DND-41 (cell line): ENCODE measurements at places on chromosomes 5 and 9.

- no peak for DNase-seq
These were observed 48.3 kb upstream of the SMARCA2 start for GRCh38 chr9:1966725-1967366.

DNA sequence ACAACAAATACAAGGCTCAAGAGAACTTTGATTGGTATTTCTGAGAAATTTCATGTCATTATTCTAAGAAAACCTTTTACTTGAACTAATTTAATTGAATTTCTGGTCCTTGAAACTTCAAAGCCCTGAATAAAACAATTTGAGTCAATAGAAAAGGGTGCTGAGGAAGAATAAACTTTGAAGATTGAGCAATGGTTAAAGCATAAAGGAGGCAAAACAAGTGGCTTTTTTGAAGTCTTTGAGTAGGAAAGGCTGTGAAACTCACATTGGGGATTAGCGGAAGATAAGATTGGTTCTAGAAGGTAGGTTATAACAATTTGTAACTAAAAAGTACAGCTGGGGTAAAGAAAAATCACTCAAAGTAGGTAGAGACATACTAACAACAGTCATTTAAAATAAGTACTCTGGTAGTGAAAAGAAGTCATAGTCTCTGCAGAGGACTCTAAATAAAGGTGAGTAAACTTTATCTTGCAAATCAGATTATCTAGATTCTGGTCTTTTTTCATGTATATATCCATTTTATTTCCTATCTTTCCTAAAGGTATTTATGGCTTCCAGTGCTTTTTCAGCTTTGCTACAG is 6.4 kb upstream of the PLPP1 start:
- no peak for DNase-seq

DNA sequence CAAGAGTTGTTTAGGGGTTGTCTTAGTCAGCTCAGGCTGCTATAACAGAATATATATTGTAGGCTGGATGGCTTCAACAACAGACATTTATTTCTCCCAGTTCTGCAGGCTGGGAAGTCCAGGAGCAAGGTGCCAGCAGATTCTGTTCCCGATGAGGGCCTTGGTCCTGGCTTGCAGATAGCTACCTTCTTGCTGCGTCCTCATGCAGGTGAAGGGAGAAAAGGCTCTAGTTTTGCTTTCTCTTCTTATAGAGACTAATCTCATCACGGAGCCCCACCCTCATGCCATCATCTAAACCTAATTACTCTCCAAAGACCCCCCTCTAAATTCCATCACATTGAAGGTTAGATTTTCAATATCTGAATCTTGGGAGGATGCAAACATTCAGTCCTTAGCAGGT is 246.0 kb upstream of the ANKRD55 start:
- no peak for DNase-seq

GRCh38 chr5:586751-587285 is 25.3 kb upstream of the CEP72 start:
- DNase-seq: no peak

DNA sequence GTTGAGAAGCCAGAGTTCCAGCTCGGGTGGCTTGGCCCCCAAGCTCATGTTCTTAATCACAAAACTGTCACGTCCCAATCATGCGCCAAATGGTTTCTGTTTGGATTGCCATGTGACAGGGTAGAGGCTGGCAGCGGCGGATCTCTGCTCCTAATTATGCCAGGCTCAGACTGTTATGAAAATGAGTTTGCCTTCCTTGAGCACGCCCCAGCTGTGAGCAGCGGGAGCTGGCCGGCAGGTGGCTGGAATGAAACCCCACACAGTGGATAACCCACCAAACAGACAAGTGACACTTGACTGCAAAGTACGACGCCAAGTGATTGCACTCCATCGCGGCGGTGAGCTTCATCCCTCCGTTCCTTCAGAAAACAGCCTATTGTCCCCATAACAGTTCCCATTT is 75.4 kb downstream of the CFAP77 start:
- DNase-seq: no peak

- DNase-seq: no peak
These were observed 1160.7 kb upstream of the DMAC1 start for GRCh38 chr9:8960254-8960653.

DNA sequence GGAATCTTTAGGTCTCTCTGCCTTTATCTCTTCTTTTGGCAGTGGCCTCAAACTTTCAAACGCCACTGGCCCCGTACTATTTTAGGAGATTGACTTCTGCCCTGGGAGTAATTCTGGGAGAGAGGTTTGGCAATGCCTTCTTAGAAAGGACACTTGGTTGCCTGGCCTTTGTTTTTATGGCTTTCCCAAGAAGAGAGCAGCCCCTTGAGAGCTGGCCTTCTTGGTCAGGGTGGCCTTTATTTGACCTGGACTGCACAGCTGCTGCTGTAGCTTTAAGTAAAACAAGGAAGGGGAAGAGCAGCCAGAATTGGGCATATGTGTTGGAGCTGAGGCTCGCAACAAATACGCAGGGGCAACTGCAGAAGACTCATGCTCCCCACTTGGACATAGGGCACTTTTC is 60.8 kb downstream of the PTPN3 start:
- DNase-seq: no peak

- no peak for DNase-seq
These were observed 47.8 kb downstream of the C9orf57 start for GRCh38 chr9:72012646-72013045.

DNA sequence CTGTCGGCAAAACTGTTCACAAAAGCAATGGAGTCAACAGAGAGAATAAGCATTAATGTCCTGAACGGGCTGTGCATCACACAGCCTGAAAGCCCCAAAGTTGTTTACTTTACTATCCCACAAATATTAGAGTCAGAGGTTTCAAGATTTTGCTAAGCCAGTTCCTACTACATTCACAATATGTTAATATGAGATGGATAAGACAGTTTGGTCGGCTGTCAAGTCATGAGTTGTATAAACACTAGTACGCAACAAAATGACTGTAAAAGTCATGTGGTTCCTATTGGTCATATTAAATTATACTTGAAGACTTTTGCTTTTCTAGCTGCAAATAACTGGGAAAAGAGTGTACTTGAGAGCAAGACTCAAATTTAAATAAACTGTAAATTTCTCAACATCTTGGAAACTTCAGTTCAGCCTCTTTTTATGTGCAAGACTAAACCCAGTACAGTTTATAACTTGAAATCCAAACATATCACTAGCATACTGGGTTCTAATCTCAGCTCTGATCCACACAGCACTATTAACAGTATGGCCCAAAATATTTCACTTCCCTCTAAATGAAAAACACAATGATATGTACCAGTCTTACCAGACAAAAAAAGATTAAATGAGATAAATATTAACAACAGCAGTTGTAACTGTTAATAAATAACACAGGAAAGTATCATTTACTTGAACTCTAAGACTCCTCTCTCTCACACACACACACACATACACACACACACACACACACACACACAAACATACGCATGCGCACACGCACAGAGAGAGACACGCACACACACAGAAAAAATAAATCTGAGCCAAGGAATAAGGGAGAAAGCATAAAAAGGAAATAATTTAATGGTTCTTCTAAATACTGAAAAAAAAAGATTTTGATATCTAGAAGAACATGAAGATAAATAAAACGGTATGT is 33.1 kb downstream of the FANCC start:
- no peak for DNase-seq

DNA sequence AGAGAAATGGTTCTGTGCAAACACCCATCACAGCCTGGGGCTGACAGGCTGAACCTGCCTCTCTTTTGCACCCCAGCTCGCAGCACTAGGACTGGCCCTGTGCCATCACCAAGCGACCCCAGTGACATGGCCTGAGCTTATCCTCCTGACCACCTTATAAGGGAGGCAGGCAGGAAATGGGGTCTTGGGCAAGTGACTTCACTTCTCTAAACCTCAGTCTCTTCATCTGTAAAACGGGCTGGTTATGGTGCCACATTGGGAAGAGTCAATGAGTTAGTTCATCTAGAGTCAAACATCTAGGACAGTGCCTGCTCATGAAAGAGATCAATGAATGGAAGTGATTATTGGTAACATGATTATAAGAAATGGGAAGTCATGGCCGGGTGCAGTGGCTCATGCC is 6.2 kb downstream of the SNCB start:
- no peak for DNase-seq

- DNase-seq: no peak
These were observed 353.5 kb upstream of the CDH6 start for GRCh38 chr5:30839956-30840355.

DNA sequence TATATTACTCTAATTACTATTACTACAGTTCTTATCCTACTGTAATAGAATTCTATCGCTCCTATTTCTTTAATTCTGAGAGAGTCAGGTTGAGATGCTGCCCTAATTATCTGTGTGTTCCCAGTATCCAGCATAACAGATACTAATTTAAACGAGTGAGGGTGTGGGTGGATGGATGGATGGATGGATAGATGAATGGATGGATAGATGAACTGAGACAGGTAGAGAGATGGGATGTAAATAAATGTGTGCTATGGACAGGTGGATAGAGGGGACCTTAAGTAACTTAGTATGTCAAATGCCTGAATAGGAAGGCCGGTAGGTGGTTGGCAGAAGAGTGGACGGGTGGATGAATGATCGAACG is 143.6 kb upstream of the ADRA1B start:
- DNase-seq: no peak

- no peak for DNase-seq
These were observed 61.2 kb upstream of the GCNT4 start for GRCh38 chr5:75113354-75114113.

DNA sequence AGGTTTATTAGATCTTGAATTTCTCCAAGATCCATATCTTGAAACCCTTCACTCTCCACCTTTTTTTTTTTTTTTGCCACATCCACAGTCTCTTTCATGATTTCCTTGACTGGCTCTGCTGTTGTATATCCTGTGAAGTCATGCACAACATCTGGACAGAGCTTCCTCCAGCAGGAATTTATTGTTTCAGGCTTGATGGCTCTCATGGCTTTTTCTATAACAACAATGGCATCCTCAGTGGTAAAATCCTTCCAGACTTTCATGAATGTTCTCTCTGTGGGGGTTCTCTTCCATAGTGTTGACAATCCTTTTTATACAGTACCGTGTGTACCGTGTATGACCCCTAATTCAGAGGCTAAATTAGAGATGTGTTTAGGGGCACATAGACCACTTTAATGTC is 24.0 kb downstream of the RANBP17 start:
- no peak for DNase-seq

- DNase-seq: no peak
These were observed 3.6 kb downstream of the HNRNPK start for GRCh38 chr9:83976372-83976771.

DNA sequence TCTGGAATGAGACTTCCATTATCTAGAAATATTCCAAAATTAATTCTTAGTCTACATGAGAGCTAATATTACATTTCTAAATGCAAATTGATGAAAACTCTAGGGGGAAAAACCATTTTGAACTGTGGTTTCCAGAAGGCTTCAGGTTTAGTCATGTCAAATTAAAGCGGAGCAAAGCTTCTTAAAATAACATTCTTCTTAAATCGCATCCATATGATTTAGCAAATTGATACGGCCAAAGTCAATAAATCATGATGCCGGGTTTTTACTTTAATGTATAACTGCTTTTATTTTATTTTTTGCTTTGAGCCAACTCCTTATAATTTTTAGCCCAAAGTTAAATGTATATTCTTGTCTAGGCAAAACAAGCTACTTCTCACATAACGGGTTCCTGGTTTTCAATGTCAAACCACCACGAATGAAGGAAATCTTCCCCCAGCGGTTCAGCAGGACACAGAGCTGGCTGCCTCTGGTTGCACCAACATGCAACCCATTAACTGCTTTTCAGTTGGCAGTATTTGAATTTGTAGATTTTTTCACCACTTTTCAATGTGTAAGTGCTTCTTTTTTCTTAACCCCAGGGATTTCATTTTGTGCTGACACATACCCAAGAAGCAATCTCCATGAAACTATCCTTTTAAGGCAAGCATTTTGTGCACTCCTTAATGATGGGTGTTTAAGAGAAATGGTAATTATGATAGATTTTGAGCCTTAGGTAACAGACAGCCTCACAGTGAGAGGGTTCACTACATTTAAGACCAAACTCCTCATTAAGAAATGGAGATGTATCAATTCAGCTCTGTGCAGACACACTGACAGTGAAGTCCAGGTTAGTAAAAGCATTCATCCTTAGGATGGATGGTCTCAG is 35.5 kb downstream of the EFNA5 start:
- no peak for DNase-seq
